Sciatic nerve (tissue), 2 donors: ENCODE measurements at places on chromosomes 6 and 20. TPM values are rescaled to one million over a fixed set of nuclear protein-coding genes. Genes with fewer than 3 reads are reported as not detected.

DNA sequence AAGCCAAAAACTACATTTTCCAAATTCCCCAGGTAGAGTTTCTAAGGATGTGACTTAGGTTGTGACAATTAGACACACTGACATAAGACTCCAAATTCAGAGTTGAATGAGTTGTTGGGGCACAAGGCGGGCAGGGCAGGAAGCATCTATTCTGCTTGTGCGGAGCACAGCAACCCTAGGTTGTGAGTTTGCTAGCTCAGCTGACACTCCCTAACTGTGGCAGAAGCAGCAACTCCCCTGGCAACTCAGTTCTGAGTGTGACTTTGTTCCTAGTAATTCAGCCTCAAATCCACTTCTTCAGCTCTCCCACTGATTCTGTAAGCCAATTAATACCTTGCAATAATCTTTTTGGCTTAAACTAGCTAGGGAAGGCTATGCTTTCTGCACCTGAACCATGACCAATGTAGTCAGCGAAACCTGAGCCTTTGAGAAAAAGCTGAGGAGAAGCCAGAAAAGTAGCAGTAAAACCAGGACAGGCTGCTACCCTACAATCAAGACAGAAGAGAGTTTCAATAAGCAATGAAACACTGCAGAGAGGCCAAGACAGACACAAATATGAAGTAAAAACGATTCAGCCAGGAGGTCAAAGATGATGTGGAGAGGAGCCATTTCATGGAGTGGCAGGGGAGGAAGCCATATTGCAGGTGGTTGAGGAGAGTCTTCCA is 30.0 kb upstream of the PAQR8 start:
- DNase-seq, result no peak

GRCh38 chr6:116779573-116780164 is 14.2 kb upstream of the FAM162B start:
- no peak for DNase-seq

DNA sequence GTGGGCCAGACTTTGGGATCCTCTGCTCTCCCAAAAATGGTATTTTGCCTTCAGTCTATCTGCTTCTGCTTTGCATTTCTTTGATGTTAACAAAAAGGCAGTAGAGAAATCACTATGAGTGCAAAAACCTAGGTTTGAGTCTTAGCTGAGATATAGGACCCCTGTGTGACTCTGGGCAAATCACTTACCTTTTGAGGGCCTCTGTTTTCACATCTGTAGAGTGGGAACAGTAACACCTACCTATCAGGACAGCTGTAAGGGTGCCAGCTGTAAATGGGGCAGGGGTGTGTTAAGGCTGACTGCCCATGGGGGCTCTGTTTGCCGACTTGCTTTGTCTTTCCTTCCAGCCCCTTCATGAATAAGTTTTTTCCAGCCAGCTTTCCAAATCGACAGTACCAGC is 30.4 kb downstream of the HM13 start:
- DNase-seq, result no peak

GRCh38 chr6:5351552-5352210 is 90.4 kb downstream of the FARS2 start:
- no peak for DNase-seq

GRCh38 chr6:157569543-157569942 is 188.6 kb downstream of the ZDHHC14 start:
- DNase-seq, result no peak

- no peak for DNase-seq
Measured at GRCh38 chr6:144493035-144493910, 208.1 kb downstream of the UTRN start.

DNA sequence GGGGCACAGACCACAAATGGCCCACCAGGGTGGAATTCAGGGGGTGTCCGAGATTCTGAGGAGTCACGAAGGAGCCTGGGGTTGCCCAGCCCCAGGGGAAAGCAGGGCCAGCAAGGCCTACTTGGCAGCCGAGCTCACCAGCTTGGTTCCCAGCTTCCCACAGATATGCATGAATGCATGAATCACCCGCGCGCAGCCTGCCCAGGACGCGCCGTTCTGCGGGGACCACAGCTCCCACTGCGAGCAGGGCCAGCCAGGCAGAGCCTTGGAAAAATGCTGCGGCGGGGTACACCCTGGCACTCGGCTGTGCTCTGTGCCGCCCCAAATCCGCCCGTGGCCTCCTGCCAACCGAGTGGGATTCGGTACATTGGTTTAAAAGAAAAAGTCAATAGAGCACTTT is 211.0 kb downstream of the NFATC2 start:
- no peak for DNase-seq

PROKR2 gene
- total RNA-seq, result not detected

TNF gene
- 0.40 TPM for total RNA-seq
